Activated naive CD4-positive, alpha-beta T cell treated with anti-CD3 and anti-CD28 coated beads, Interleukin-2, amount 50 U/mL, for 72 hours (primary cell): ENCODE measurements at places on chromosomes 1 and 21. TPM values are rescaled to one million over a fixed set of nuclear protein-coding genes. Genes with fewer than 3 reads are reported as not detected.

Gene TAS1R1
- not detected for total RNA-seq

DNA sequence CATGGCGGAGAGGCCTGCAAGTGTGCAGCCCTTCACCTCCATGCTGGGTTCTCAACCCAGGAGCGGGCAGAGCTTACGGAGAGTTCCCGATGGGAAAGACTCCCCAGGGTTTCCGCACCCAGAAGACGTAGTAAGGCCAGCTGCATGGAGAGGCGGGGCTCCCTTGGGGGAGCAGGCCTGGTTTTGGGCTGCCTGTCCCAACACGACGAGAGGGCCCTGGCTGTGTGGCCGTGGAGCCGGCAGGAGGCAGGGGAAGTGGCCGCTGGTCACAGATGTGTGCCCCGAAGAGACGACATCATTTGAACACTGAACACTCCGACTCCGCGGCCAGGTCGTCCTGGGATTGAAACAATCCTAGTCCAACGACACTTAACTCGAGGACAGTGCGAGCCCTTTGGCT lies 57.0 kb downstream of the MORN1 start:
- no peak for DNase-seq

Gene CD101
- 0.09 TPM for total RNA-seq

Gene ACTL8
- not detected for total RNA-seq

GRCh38 chr1:157095551-157095950 lies 4.1 kb downstream of the ETV3L start:
- DNase-seq: no peak

DNA sequence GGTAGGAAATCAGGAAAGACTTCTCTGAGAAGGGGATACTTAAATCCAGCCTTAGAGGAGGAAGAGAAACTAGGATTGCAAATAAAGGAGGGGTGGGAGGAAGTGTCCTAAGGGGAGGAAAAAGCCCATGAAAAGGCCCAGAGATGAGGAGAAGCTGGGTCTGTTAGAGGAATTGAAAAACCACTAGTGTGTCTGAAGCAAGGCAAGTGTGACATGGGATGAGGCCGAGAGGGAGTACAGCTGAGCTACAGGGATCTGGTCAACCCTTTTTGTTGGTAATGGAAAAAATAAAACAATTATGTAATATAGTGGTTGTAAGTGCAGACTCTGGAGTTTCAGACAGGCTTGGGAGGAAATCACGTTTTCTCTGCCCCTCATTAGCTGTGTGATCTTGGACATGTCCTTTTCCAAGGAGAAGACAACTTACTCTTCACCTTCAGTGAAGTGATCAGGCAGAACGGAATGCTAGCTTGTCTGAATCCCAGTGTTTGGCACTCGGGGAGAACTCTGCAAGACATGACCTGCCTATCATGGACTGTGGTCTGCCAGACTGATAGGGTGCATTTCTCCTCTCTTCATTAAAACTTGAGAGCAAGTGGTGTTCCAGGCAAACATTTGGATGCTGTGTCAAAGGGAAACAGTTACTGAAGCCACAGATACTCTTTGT lies 7.4 kb upstream of the S100A10 start:
- DNase-seq: no peak

Gene RIMS3
- 6.9 TPM for total RNA-seq

DNA sequence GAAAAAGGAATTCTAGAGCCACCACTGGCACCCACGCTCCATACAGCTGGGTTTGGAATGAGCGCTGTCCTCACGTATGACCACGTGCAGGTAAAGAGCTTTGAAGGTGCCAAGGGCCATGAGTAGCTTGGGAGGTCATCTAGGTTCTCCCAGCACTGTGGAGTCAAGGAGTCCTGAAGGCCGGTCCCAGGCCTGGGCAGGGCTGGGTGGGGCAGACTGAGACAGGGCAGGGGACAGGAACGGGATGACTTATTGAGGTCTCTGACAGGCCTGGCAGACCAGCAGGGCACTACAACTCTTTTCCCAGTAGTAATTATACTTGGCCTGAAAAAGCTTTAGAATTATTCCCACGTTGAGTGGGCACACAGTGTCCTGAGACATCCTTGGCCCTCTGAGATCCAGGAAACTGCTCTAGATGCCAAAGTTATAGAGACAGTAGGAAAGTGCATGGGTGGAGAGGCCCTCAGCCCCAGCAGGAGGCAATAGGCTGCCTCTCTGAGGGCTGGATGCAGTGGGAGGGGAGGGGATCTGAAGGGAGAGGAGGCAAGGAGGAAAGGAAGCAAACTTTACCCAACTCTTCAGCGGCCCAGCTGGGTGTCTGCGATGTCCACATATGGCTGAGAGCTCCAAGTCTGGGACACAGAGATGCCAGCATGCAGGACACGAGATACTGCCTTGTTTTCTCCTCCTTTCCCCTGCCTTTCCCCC lies 1.8 kb upstream of the CDA start:
- DNase-seq: no peak

Gene DSTYK
- 13.0 TPM for total RNA-seq

DNA sequence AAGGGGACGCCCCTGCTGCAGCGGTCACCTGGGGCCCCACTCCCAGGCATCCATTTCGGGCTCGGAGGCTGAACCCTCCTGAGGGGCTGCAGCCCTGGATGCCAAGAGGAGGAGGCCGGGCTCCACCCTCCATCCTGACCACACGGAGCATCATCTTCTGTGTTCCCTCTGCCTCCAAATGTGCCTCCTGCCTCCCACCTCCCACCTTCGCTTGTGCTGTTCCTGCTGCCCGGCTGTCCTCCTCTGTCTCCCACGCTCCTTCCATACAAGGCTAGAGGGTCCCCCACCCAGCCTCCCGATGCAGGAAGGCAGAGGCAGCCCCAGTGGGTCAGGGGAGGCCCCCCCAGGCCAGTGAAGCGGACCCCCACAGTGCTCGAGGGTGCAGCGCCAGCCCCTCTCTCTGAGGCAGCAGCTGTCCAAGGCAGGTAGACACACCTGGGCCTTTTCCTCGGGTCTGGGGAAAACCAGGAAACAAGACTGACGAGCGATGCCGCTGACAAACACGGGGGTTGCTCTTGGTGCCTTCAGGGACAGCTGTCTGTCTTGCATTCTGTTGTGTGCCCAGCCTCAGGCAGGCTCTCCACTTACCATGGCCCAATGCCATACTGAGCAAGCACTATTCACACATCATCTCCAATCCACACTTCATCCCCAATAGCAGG lies 16.8 kb upstream of the PLEKHG5 start:
- no peak for DNase-seq

DNA sequence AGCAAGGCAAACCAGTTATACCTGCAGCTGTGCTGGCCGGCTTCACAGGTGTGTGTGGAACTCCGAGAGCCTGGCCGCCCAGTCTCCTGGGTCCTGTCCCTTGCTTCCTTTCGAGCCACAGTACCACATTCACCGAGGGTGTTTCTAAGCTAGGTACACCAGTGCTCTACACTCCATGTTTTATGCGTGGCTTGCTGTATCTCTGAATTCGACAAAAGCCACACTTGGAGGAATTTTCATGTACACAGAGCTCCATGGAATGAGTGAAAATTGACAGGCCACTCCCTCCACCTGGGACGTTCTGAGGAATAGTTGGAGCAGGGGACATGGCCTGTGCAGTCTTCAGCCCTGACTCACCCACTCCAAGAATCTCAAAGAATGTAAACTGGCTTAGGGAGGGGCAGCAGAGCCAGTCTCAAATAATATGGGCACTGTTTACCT lies 14.0 kb downstream of the ETS2 start:
- no peak for DNase-seq

DNA sequence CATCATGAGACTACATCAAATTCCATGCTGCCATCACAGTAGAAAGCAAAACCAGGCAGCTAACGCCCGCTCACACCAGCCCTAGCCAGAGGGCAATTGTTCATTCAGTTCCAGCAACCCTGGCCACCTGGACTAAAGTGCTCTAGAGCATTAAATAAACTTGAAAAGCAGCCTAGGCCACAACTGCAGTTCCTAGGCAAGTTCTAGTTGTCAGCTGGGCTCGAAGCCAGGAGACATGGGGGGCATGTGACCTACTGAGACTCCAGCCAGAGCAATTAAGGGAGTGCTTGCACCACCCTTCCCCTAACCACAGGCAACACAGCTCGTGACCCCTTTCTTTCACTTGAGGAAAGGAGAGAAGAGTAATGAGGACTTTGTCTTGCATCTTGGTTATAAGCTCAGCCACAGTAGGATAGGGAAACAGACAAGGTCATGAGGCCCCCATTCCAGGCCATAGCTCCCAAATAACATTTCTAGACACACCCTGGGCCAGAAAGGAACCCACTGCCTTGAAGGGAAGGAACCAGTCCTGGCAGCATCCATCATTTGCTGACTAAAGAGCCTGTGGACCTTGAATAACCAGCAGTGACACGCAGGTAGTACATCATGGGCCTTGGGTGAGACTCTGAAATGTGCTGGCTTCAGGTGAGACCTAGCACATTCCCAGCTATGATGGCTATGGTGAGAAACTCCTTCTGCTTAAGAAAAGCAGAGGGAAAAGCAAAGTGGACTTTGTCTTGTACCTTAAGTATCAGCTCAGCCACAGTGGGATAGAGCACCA lies 77.0 kb downstream of the ZZZ3 start:
- no peak for DNase-seq

- no peak for DNase-seq
Observed at GRCh38 chr1:93888900-93889299, 9.9 kb upstream of the DNTTIP2 start.

- DNase-seq: no peak
Observed at GRCh38 chr21:31566064-31566463, 93.4 kb upstream of the SOD1 start.

- no peak for DNase-seq
Observed at GRCh38 chr1:47679826-47680225, 242.0 kb downstream of the FOXD2 start.
